ENCODE measurements at places on chromosomes 3 and 15. TPM values are rescaled to one million over a fixed set of nuclear protein-coding genes. Genes with fewer than 3 reads are reported as not detected.

GRCh38 chr15:23797747-23798446 is 110.8 kb upstream of the NDN start:
- H3K4me1 ChIP-seq, result no peaks in the 10 kb centered on the region
- H3K36me3 ChIP-seq, result no peaks in the 10 kb centered on the region
- DNase-seq, result no peak
- H3K4me3 ChIP-seq, result no peak overlapping the region
- H3K27ac ChIP-seq, result no peak overlapping the region
- H3K27me3 ChIP-seq, result no peaks in the 10 kb centered on the region

- H3K36me3 ChIP-seq, result no peaks in the 10 kb centered on the region
- no peak overlapping the region for H3K4me3 ChIP-seq
- no peak for DNase-seq
- H3K27me3 ChIP-seq, result peaks cover 5% of the 10 kb centered on the region
- H3K4me1 ChIP-seq, result no peaks in the 10 kb centered on the region
These were observed 37.8 kb downstream of the LMCD1 start for GRCh38 chr3:8539419-8539818.

DNA sequence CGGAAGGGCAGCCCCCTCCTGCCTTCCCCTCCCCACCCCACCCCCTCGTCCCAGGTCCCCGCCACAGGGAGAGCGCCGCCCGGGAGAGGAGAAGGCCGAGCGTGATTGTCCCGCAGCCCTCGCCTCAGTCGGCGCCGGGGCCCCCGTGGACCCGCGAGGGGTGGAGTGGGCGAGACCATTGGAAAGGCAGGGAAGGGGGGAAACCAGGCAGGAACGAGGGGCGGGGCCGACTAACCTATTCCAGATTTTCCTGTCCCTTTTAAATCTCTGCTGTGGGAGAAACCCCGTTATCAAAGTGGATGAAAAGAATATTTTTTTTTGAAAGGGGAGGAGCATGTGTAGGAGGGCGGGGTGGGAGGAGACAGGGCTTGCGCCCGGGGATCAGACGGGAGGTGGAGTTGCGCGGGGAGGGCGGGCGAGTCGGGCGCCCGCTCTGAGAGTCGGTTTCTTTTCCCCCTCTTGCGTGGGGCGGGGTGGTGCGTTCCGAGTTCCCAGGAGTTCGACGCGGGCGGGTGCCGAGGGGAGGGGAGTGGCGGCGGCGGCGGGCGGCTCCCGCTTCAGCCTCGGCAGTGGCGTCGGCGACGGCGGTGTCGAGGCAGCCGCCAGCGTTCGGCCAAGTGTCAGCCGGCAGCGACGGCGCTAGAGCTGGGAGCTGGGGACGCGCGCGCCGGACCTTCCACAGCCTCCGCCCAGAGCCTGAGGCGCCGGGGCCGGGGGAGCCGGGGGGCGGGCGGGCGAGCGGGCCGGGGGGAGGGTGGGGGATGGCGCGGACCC is at the start of gene NECTIN3:
Gene NECTIN3 (plus strand): TSS at position 560 of the 774 bp plus-strand sequence. CDS start 202 bp downstream, at position 762.
- DNase-seq, result peak; percentile 82
- H3K4me1 ChIP-seq, result peaks cover 22% of the 10 kb centered on the region
- H3K4me3 ChIP-seq, result peak within 1 kb of the TSS; percentile 91
- peak within 1 kb of the TSS; percentile 64 for H3K27ac ChIP-seq

DNA sequence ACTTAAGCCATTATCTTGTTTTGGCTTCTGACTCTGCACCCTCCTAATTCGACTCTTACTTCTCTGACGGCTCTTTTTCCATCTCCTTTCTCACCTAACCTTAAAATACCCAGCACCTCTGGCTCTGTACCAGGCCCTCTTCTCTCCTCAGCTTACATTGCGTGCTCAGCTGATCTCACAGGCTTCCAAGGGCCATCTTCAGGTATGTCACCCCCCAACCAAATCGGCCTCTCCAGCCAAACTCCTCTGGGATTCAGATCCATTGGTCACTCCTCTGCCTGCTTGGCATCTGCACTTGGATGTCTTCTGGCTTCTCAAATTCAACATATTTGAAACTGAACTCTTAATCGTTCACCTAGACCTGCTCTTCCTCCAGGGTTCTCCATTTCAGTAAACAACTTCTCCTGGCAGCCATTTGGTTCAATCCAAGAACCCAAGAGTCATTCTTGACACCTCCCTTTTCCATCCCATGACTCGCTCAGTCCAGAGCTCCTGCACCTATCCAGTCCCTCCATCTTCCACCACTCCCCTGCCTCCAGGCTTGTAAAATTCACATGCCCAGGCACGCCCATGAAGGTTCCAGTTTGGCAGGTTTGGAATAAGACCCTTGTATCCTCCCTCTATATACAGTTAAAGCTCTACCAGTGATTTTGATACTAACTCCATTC is 35.2 kb upstream of the SLC41A3 start:
- H3K36me3 ChIP-seq, result no peaks in the 10 kb centered on the region
- H3K27me3 ChIP-seq, result peaks cover 9% of the 10 kb centered on the region
- no peak for DNase-seq
- H3K4me3 ChIP-seq, result no peak overlapping the region
- no peak overlapping the region for H3K27ac ChIP-seq

DNA sequence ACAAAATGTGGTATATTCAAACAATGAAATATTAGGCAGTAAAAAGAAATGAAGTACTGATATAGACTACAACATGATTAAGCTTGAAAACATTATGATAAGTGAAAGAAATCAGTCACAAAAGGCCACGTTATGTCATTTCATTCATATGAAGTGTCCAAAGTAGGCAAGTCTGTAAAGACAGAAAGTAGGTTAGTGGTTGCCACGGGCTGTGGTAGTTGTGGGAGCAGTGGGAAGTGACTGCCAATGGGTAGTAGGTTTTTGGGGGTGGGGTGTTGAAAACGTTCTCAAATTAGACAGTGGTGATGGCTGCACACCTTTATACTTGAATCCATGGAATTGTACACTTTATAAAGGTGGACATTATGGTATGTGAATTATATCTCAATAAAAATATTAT is 12.1 kb downstream of the GALNT15 start:
- no peaks in the 10 kb centered on the region for H3K36me3 ChIP-seq
- no peak overlapping the region for H3K4me3 ChIP-seq
- H3K27me3 ChIP-seq, result peaks cover 4% of the 10 kb centered on the region
- DNase-seq, result no peak

- no peak overlapping the region for H3K4me3 ChIP-seq
- H3K36me3 ChIP-seq, result peaks cover 49% of the 10 kb centered on the region
- no peaks in the 10 kb centered on the region for H3K27me3 ChIP-seq
- peaks cover 54% of the 10 kb centered on the region for H3K4me1 ChIP-seq
- no peak for DNase-seq
- peak overlapping the region; percentile 40 for H3K27ac ChIP-seq
These were observed 69.3 kb downstream of the MCTP2 start for GRCh38 chr15:94300612-94301011.

DNA sequence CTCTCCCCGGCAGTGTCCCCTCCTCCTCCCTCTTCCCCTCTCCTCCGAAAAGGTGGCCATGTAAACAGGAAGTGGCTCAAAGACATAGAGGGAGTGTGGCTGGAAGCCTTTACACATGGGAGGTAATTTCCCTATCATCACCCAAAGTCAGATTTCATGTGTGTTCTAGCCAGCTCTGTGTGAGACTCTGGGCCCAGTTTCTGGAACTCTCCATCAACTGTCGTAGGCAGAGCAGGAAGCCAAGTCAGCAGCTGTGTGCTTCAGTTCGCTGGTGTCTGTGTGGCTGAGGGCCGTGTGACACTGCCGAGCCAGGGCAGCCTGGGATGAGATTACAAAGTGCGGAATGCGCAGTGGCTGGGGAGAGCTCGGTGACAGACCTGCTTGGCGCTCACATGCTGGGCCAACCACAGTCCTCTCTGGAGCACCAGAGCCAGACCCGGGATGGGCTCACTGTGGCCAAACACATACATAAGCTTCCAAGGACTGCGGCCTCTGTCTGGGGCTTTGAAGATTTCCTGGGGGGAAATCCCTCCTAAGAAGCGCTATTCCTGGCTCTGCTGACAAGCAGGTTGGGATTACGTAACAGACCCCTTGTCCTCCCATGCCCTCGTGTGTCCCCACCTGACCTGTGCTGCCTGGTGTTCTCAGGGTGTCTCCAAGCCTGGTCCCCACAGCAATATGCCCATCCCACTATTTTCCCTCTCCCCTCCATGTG is 50.7 kb downstream of the UMPS start:
- peak overlapping the region; percentile 12 for H3K4me3 ChIP-seq
- H3K4me1 ChIP-seq, result peaks cover 6% of the 10 kb centered on the region
- no peaks in the 10 kb centered on the region for H3K36me3 ChIP-seq
- H3K27me3 ChIP-seq, result peaks cover 10% of the 10 kb centered on the region
- H3K27ac ChIP-seq, result no peak overlapping the region

DNA sequence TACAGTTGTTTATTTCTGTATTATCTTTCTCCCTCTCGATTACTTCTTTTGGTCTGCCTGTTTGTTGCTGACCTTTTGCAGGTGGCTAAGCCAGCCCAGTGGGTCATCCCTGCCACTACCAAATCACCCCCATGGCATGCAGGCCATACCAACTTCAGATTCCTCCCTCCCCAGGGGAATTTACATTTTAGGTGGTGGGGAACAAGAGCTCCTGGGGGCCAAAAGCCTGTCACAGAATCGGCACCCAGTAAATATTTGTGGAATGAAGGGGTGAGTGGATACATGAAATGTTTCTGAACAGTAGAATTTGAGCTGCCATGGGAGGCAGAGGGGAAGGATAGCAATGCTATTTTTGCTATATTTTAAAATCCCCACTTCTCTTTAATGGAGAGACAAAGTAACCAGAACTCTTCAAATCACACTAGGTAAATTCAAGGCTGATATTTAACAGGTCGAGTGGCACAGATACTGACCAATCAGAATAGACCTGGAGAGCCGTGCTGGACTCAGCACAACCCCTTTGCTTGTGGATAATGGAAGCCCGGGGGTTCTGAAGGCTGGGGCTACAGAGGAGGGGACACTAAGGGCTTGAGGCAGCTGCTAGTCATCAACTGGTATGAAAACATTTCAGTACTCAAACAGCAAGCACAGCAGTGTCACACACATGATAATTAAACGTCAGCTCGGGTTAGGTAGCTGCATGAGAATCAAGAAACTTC is 54.3 kb upstream of the SMAD3 start:
- no peak for DNase-seq
- H3K27ac ChIP-seq, result no peak overlapping the region
- H3K4me1 ChIP-seq, result peaks cover 7% of the 10 kb centered on the region
- no peaks in the 10 kb centered on the region for H3K36me3 ChIP-seq

- no peaks in the 10 kb centered on the region for H3K36me3 ChIP-seq
- DNase-seq, result no peak
- H3K27ac ChIP-seq, result no peak overlapping the region
- H3K4me3 ChIP-seq, result no peak overlapping the region
These were observed 482.6 kb downstream of the PLOD2 start for GRCh38 chr3:145678401-145678800.

DNA sequence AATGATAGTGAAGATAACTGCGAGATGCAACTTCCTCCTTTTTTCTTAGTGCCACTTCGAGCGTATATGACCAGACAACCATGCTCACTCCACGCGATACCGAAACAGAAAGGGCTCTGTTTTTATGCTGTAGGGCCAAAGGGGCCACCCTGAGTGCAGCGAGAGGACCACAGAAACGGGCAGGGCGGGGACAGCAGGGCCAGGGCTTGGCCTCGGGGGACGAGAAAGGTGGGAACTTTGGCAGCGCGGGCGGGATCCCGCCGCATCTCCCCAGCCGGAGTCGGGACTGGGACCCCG is 483 bp downstream of the VPS13C start:
- no peak for DNase-seq
- peaks cover 8% of the 10 kb centered on the region for H3K27me3 ChIP-seq
- H3K27ac ChIP-seq, result peak overlapping the region; percentile 99
- peak overlapping the region; percentile 99 for H3K4me3 ChIP-seq
- H3K36me3 ChIP-seq, result peaks cover 6% of the 10 kb centered on the region

DNA sequence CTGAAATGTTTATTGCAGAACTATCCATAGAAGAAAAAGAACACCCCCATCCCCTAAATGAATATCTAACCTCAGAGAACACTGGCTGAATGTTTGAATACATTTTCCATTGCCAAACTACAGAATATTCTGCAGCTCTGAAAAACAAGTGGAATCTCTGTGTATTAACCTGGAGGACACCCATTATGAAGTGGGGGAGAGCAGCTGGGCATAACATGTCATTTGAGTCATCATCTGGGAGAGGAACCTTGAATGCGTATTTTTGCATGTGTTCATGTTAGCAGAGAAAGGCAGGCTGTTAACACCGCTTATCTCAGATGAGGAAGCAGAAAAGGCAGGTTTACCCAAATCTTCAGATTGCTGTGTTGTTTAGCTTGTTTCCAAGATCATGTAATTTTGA is 31.5 kb downstream of the ESYT3 start:
- peaks cover 8% of the 10 kb centered on the region for H3K27me3 ChIP-seq
- no peak for DNase-seq
- no peak overlapping the region for H3K4me3 ChIP-seq
- H3K4me1 ChIP-seq, result no peaks in the 10 kb centered on the region
- H3K27ac ChIP-seq, result no peak overlapping the region

GRCh38 chr15:85318048-85318731 is 62.2 kb upstream of the AKAP13 start:
- H3K4me1 ChIP-seq, result peaks cover 36% of the 10 kb centered on the region
- peak overlapping the region; percentile 21 for H3K27ac ChIP-seq
- H3K4me3 ChIP-seq, result no peak overlapping the region
- H3K36me3 ChIP-seq, result peaks cover 13% of the 10 kb centered on the region

DNA sequence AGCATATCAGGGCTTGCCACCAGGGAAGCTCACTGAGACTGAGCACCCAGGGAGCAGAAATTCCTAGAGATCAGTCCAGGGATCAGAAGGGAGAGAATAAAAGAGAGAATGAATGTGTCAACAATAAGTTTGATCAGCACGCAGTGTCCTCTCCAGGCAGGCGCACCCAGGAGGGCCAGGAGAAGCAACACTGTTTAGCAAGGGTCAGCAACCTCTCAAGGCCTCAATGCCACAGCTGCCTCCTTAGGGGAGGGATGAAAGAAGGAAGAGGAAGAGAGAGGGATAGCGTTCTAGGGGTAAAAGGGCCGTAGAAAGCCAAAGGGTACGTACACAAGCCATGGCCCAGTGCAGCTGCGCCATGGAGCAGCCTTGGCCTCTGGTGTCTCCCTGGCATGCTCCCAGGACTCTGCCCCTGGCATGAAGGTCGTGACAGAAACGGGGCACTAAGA is 399.8 kb downstream of the SHQ1 start:
- no peak overlapping the region for H3K4me3 ChIP-seq
- H3K4me1 ChIP-seq, result peaks cover 24% of the 10 kb centered on the region

GRCh38 chr15:81398910-81399551 is 25.0 kb upstream of the TMC3 start:
- H3K4me1 ChIP-seq, result peaks cover 2% of the 10 kb centered on the region
- H3K36me3 ChIP-seq, result no peaks in the 10 kb centered on the region
- DNase-seq, result no peak
- no peaks in the 10 kb centered on the region for H3K27me3 ChIP-seq
- H3K4me3 ChIP-seq, result no peak overlapping the region

- H3K27me3 ChIP-seq, result no peaks in the 10 kb centered on the region
- no peak overlapping the region for H3K27ac ChIP-seq
- no peak for DNase-seq
- H3K4me1 ChIP-seq, result no peaks in the 10 kb centered on the region
- H3K4me3 ChIP-seq, result no peak overlapping the region
These were observed 108.5 kb downstream of the SYNPR start for GRCh38 chr3:63386568-63386967.

The TIGIT gene
- 42.4 TPM for total RNA-seq

The CLRN1 gene
- total RNA-seq, result not detected

The DCBLD2 gene
- 1.2 TPM for total RNA-seq

The UBP1 gene
- total RNA-seq, result 66.8 TPM

The HDDC3 gene
- total RNA-seq, result 29.2 TPM

The FAM107A gene
- total RNA-seq, result not detected

The GUCA1C gene
- total RNA-seq, result not detected

The BFSP2 gene
- not detected for total RNA-seq

The GABRA5 gene
- not detected for total RNA-seq

The CCR2 gene
- total RNA-seq, result 53.0 TPM

The KCNMB2 gene
- total RNA-seq, result not detected

The REC114 gene
- total RNA-seq, result not detected

The WWTR1 gene
- 0.55 TPM for total RNA-seq

The ISL2 gene
- not detected for total RNA-seq
